ENCODE measurements at places on chromosomes 12 and 14.

DNA sequence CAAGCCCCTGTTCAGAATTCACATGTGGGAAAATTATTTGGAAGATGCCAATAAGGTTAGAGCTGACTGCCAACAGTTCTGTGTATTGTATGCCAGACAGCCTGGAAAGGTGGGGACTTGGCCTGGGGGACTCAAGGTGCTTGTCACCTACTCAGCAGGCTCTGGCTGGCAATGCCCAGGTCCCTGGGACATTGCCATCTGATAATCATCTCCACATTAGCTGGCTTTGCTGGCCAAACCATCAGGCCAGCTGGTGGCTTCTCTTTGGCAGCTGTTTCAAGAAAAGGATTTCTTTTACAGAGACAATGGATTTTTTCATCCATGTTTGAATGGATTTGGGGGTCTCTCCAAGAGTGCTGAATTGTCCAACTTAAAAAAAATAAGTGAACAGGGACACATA lies 165.2 kb downstream of the BRMS1L start:
- no peak for DNase-seq

- no peak for DNase-seq
Observed at GRCh38 chr12:116717466-116718437, 20.1 kb downstream of the SPRING1 start.

GRCh38 chr12:64931981-64932380 lies 107.5 kb downstream of the TBC1D30 start:
- DNase-seq = no peak

DNA sequence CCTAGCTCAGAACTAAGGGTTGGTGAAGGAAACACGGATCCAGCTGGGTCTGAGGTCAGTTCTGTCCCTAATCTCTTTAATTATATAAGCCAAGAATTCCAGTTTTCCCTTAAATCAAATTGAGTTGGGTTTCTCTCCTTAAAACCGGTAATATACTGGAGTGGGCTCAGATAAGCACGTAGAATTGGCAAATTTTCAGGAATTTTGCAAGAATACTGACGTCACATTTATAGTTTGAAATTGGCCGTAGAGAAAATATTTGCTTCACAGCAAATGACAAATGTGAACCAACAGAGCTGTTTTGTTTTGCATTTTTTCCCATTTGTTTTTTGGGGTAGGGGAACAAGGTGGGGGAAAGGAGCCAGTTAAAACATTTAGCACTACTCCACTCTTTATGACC lies 17.4 kb downstream of the C12orf50 start:
- no peak for DNase-seq

DNA sequence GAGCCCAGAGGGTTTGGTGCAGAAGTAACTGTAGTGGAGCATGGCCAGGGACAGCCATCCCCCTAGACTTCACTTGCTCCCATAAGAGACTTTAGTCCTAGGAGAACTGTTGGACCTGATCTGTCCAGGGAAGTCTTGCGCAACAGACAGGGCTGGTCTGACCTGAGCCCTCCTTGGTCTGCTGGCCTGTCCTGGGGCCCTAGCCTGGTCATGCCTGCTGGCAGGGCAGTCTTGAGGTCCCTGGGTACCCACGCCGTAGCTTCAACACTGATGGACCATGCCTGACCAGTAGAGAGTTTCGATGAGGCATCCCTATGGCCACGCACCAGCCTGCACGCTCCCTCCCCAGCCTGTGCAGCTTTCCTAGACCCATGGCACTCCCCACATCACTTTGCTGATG lies 305.7 kb downstream of the GPHN start:
- DNase-seq = no peak

DNA sequence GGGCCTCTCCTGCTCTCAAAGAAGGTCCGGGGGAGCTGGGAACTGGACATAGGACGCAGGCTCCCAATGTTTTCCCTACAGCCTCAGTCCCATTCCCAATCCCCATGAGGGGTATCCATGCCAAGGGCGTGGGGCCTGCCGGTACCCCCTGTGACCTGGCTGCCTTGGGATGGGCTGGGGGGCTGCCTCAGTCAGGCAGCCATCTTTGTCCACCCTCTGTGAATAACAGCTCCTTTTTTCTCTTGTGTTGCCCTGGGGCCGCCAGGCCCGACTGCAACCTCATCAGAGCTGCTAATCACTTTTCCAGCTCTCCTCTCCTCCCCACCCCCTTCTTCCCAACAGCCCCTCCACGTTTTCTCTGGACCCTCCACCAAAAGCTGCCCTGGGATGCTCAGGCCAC lies 11.2 kb downstream of the FIGNL2 start:
- no peak for DNase-seq

- no peak for DNase-seq
Observed at GRCh38 chr14:105888784-105889665, 362.6 kb downstream of the TMEM121 start.

- DNase-seq = no peak
Observed at GRCh38 chr12:47954058-47954457, 9.3 kb upstream of the TMEM106C start.

GRCh38 chr12:41981758-41982157 lies 162.9 kb downstream of the GXYLT1 start:
- no peak for DNase-seq

DNA sequence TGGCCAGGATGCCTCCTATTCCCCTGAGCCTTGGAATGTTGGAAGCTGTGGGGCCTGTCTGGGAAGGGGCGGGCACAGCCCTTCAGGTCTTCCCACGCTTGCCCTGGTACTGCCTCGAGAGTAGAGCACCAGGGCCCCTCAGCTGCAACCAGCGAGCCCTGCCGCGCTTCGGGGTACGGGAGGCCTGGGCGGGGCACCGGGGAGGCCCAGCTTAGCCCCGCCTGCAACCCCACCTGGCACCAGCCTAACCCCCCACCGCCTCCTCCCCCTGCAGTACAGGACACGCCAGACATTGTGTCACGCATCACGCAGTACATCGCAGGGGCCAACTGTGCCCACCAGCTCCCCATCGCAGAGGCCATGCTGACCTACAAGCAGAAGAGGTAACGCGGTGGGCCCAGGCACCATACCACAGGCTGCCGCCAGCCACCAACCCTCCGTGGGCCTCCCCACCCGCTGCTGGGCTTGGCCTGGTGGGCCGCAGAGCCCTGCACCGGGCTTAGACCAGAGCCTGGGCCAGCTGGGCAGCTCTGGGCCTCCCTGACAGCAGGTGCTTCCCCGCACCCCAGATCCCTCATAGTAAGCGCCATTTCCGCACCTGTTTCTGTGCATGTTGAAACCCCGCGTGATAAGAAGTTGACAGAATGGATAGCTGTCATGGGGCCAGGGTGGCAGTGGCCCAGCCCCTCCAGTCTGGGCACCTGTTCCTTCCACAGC lies 13.6 kb upstream of the TEX22 start:
- DNase-seq = no peak

GRCh38 chr12:64583771-64584421 lies 26.4 kb upstream of the RASSF3 start:
- DNase-seq = no peak

- DNase-seq = no peak
Observed at GRCh38 chr14:74314576-74314975, 11.8 kb upstream of the ABCD4 start.

DNA sequence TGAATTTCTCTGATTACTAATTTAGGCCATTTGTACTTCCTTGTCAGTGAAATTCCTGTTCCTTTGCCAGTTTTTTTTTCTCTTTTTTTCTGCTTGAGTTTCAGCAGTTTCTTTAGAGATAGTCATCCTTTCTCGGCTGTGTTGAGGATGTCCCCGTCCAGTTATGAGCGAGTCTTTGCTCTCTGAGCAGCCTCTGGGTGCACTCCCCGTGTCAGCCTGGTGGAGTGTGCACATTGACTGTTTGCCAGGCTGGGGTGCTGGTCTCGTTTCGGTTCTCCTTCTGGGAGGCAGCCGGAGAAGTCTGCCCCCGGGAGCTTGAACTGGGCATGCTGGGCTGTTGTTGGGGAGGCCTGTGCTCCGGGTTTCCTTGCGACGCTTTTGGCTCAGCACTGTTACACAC lies 3.0 kb downstream of the PACS2 start:
- DNase-seq = no peak

DNA sequence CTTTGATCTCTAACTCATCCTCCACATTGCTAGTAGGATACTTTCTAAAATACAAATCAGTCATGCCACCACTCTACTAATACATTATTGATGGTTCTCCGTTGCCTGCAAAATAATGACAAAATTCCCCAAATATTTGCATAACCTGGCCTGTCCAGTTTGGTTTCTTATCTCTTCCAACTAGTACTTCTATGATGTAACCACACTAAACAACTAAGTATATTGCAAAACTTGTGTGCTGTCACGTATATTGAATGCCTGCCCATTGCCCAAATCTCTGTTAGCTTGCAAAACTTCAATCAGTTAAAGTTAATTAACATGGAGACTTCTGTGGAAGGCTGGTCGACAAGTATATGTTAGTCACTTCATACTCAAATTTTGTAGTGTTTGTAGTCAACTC lies 6.5 kb downstream of the OR6C74 start:
- DNase-seq = no peak

- no peak for DNase-seq
Observed at GRCh38 chr14:66359500-66359899, 126.7 kb upstream of the CCDC196 start.

- DNase-seq = peak; percentile 14
Observed at GRCh38 chr12:25377469-25378177, 126.9 kb upstream of the KRAS start.

GRCh38 chr12:24645254-24645653 lies 303.6 kb downstream of the BCAT1 start:
- no peak for DNase-seq

DNA sequence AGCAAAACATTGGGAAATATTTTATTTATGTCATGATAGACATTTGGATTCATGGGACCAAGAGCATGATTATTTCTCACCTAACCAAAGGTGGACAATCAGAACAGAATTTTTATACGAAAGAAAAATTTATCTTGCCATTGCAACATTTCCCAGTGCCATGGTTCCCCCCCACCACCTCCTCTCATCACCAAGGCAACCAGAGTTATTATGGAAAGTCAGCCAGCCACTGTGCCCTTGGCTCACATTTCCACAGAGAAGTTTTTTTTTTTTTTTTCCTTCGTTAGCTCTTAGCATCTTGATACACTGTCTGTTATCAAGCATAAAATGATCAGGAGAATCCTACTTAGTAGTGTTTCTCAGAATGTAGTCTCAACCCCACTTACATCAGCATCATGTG lies 176.4 kb upstream of the TMTC1 start:
- no peak for DNase-seq

- no peak for DNase-seq
Observed at GRCh38 chr12:111413442-111414086, 7.8 kb downstream of the SH2B3 start.

DNA sequence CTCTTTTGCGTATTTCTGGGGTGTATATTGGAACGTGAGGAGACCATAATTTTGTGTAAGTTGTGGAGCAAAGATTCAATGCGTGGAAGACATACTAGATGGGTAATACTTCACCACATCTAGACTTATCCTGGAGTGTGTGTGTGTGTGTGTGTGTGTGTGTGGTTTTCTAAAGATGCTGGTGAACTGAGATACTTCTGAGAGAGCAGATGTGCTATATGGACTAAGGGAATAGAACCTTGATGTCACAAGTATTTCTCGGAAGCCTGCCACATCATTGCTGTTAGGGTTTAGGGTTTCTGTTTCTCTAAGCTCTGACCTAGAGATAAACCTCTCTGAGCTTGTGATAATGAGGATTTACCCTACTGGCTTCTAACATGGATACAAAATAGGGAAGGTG lies 138.8 kb downstream of the DACT1 start:
- DNase-seq = no peak

DNA sequence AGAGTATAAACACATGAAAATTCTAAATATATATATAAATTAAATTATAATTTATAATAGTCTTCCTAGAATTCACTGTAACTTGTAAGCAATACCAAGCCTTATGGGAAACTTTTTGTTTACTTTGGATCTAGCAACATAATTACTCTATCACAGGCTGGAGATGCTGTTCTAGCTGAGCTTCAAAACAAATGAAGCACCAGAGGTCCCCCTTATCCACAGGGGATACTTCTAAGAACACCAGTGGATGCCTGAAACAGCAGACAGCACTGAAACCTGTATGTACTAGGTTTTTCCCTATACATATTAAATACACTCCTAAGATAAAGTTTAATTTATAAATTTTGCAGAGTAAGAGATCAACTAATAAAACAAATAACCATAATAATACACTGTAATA lies 96.6 kb downstream of the CDK17 start:
- DNase-seq = no peak

- no peak for DNase-seq
Observed at GRCh38 chr12:93668919-93669418, 8.2 kb upstream of the CRADD start.

GRCh38 chr12:123120452-123121166 lies 30.3 kb downstream of the PITPNM2 start:
- DNase-seq = no peak

DNA sequence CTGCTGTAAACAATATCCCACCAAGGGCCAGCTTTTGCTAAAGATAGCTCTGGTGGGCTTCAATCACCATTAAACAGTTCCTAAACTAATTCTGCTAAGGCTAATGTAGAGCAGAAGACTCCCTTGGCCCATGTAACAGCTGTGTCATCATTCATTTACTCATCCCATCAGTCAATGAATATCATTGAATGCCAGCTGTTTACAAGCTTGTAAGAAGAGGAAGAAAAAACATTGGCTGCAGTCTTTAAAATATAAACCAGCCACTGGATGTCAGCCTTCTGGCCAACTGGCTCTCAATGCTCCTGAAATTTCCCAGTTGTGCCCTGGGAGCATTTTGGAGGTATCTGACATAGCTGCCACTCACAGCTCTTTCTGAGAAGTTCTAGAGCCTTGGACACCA lies 18.0 kb upstream of the MAP3K9 start:
- DNase-seq = no peak

GRCh38 chr12:117921929-117922777 lies 46.6 kb downstream of the KSR2 start:
- no peak for DNase-seq

- DNase-seq = no peak
Observed at GRCh38 chr12:58491306-58491705, 429.0 kb downstream of the LRIG3 start.

DNA sequence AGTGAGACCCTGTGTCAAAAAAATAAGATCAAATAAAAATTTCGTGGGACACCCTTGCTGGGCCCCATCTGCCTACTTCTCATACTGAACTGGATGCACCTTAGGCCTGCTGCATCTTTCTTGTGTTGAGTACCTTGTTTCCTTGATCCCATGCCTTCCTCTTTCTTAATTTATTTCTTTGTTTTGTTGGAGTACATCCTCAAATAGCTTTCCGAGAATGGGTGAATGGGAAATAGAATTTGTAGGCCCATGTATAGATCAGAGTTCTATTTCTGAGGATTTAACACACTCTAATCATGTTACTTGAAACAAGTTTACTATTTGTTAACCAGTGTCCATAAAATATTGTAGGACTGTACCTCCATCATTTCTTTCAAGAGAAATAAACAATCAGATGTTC lies 23.6 kb downstream of the KCNMB4 start:
- no peak for DNase-seq
